CD8-positive, alpha-beta T cell (primary cell): ENCODE measurements at places on chromosomes 5 and 9.

GRCh38 chr9:33081128-33081851 lies 4.8 kb upstream of the SMU1 start:
- peak; percentile 82 for DNase-seq

DNA sequence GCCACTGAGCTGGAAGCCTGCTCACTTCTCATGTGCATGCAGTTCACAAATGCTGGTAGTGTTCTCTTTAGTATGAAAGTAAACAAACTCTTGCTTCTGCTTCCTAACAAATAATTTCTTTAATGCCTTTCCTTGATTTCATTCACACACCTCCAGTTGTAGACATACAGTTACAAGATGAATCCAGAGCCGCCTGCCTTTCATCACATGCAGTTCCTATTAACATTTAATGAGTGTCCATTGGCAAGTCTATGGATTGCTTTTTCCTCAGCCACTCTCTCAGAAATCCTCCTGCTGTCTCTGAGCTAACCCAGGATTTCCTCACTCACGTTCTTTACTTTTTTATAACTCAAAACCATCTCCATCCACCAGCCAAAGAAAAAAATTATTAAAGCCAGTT lies 408.6 kb downstream of the BNC2 start:
- DNase-seq = no peak

DNA sequence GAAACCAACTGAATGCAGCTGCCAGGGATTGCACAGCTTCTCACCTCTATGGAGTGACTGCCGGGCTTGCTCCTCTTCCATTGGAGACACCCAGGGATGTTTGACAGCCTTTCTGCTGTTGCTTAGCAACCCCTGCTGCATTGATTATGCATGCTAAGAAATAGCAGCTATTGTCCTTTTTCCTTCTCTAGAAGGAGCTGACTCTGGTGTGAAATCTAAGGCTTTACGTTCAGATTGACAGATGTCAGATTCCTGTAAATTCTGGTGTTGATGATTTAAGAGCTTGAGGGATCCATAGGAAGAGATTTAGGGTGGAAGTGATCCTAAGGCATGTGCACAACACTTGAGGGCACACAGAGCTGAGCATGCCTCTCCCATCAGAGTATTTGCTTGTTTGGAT lies 267.7 kb downstream of the NTRK2 start:
- no peak for DNase-seq

- DNase-seq = no peak
Observed at GRCh38 chr9:119369680-119370366, 588 bp upstream of the BRINP1 start.

DNA sequence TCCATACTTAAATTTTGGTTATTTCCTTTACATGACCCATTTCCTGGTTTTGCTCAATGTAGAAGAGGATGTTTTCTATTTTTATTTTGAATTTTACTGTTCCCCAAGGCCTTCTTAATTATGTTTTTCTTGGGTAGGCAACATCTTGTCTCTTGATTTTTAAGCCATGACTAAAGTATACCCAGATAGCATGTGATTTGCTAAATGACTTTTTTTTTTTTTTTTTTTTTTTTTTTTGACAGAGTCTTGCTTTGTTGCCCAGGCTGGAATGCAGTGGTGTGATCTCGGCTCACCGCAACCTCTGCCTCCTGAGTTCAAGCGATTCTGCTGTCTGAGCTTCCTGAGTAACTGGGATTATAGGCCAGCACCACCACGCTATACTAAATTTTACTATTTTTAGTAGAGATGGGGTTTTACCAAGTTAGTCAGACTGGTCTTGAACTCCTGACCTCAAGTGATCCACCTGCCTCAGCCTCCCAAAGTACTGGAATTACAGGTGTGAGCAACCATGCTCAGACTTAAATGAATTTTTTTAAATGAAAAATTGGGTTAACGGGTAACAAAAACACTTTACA lies 198.6 kb upstream of the DAB2 start:
- no peak for DNase-seq

DNA sequence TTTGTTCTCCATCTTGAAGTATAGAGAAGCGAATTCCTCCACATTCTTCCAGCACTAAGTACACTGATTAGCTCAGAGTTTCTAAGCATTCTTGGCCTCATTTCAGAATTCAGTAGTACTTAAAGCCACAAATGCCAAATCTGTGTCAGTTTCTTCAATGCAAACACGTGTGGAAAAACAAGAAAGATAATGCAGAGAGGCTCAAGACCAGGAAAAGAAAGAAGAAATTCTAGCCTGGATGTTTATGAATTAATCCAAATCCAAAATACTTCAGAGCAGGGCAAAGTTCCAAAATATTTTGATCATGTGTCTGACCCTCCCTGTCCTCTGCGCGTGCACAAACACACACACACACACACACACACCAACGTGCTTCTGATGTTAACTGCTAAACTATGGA lies 457.6 kb downstream of the SLCO4C1 start:
- DNase-seq = no peak

GRCh38 chr9:133603135-133603927 lies 5.9 kb downstream of the FAM163B start:
- DNase-seq = no peak

- DNase-seq = no peak
Observed at GRCh38 chr9:110443866-110444220, 106.2 kb upstream of the TXNDC8 start.

DNA sequence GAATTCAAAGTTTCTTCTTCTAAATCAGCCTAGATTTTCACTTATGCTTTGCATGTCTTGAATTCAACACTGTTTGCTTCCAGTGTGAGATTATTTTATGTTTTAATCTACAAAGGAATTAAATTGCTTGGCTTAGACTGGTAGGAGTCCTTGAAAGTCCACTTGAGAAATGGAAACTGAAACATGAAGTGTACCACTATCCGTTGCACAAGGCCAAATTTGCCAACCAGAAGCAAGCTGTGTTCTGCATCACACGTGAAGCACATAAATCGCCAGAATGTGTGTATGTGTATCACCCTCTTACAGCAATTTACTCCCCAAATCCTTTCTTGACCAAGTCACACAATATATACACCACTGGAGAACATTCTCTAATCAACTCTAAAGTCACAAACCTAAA lies 10.3 kb downstream of the SEMA6A start:
- DNase-seq = no peak

DNA sequence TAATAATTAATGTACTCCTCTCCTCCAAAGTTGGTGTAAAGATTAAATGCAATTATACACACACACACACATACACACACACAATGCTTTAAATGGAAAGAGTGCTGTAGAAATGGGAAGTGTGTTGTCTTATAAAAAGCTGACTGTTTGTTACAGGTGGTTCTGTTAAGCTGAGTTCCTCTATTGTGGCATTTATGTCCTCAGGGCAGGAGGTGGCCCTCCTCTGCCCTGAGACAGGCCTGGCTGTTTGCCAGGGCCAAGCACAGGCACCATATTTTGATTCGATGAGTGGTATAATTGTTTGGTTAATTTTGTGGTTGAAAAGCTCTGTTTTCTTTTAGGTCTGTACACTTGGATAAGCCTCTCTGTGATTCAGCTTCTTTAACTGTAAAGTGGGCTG lies 573.9 kb downstream of the KIF4B start:
- DNase-seq = no peak

- DNase-seq = no peak
Observed at GRCh38 chr5:142317753-142318152, 7.1 kb downstream of the SPRY4 start.

GRCh38 chr9:125493881-125494652 lies 212.9 kb downstream of the MAPKAP1 start:
- DNase-seq = no peak

GRCh38 chr5:123610209-123610608 lies 98.2 kb downstream of the CSNK1G3 start:
- no peak for DNase-seq

GRCh38 chr5:2143646-2144353 lies 261.1 kb upstream of the IRX4 start:
- DNase-seq = no peak

- no peak for DNase-seq
Observed at GRCh38 chr5:135999406-136000139, 29.2 kb upstream of the TGFBI start.

- DNase-seq = no peak
Observed at GRCh38 chr5:2536632-2537377, 214.7 kb downstream of the IRX2 start.

DNA sequence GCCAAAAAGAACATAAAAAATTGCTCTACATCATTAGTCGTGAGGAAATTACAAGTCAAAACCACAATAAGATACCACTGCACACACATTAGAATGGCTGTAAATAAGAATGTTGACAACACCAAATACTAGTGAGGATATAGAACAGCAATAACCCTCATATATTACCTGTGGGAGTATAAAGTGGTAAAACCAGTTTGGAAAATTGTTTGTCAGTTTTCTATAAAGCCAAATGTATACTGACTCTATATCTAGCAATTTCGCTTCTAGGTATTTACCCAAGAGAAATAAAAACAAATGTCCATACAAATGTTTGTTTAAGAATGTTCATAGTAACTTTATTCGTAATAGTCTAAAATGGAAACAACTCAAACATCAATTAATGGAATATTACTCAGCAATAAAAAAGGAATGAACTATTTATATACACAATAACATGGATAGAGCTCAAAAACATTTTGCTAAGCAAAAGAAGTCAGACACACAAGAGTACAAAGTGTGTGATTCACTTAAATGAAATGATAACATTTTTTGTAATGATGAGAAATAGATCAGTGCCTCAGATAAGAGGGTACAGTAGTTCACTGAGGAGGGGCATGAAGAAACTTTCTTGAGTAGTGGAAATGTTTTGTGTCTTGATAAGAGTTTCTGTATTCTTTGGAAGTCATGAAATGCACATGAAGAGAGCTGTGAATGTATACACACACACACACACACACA lies 219.6 kb upstream of the ZNF462 start:
- no peak for DNase-seq

DNA sequence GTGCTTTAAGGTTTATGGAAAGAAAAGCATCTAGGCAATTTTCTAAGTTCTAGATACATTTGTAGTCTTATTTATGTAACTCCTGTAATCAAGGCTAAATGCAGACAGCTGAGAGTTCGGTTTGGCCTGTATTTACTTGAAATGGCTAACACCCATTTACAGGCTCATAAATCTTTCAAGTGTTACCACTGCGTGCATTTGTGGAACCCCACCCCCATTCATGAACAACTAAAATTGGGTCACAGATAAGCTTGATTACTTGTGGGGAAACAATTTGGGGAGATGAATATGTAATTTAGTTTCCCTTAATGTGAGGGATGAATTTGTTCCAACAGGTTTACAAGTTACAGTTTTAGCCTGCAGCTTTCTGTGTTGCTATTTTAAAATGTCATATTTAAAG lies 360.6 kb downstream of the ARRDC3 start:
- DNase-seq = no peak

DNA sequence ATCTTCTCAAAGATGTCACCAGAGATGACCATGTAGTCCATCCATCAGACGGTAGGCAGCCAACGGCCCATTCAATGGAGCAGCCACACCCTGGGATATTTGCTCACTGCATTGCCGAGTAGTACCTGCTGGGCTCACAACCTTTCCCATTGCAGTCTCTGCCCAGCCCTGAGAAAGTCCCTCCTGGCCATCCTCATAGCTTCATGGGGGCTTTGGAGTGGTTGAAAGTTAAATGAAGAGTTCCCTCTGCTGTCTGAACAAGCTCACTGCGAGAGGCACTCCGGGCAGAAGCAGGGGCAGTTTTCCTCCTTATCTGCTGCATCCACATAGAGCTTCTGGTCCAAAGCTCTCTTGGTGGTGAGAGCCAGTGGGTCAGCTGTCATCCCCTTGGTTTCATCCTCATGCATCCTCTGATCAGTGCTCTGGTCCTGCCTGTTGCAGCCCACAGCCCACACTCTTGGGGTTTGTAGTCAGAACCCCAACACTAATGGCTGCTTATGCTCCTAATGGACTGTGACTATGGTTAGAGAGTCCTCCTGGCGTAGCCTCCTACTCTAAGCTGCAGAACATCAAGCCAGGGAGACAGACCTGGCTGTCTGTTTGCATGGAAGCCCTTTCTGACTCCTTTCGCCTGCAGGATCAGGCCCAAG lies 23.3 kb downstream of the TNFSF8 start:
- DNase-seq = no peak

DNA sequence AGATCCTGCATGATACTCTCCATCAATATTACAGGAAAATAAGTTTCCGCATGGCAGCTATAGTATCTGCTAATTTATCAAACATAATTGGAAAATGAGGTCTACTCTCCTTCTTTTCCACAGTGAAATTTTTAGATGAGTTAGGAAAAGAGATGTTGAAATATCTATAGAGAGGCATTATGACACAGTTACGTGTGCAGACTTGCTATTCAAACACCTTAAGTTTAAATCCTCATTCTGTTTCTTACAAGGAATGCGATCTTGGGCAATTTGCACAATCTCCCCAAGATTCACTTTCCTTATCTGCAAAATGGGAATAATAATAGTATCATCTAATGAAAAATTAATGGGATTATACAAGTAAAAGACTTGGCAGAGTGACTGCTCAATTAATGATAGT lies 91.7 kb upstream of the SLCO6A1 start:
- DNase-seq = no peak
